ENCODE measurements at places on chromosomes 3 and 15. TPM values are rescaled to one million over a fixed set of nuclear protein-coding genes. Genes with fewer than 3 reads are reported as not detected.

Gene SLITRK3
- total RNA-seq = 0.18 TPM

Gene ROBO1
- 42.6 TPM for total RNA-seq

Gene RBSN
- total RNA-seq = 25.0 TPM

Gene ECE2
- not detected for total RNA-seq

Gene ROPN1
- total RNA-seq = not detected

Gene HRG
- total RNA-seq = not detected

Gene XIRP1
- total RNA-seq = not detected

Gene HCN4
- not detected for total RNA-seq

Gene CLDN16
- total RNA-seq = not detected

Gene GRAMD1C
- 4.4 TPM for total RNA-seq

DNA sequence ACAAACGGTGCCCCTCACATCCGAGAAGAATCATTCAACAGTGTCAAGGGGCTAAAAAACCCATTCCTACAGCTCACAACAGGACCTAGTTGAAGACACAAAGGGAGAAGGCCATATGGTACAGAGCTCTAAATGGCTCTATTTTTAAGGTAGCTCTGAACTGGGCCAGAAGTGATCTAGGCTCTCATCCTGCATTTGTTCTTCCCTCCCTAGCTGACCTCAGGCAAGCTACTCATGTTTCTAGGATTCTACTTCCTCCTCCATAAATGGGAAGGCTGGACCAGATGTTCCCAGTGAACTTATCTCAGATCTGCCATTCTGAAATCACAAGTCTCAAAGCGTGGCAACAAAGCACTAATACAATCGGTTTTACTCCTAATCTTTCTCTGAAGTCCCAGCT lies 62.3 kb downstream of the CPNE4 start:
- no peaks in the 10 kb centered on the region for H3K27me3 ChIP-seq
- H3K36me3 ChIP-seq = no peaks in the 10 kb centered on the region
- no peak overlapping the region for H3K4me3 ChIP-seq
- H3K27ac ChIP-seq = no peak overlapping the region

DNA sequence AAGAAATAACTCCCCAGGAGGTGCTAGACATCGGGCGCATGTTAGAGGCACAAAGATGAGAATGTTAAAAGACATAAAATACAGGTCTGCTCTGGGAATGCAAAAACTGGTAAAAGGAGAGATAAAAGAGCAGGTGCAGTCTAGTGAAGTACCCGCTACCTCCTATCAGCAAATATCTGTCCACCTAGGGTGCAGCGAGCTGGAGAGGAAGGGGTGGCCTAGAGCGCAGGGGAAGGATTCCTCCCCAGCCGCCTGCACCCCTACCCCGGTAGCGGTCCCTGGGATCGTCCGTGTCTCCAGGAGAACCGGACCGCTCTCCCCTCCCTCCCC lies 237 bp upstream of the ZNF662 start:
- H3K27me3 ChIP-seq = no peaks in the 10 kb centered on the region
- H3K4me3 ChIP-seq = peak overlapping the region; percentile 70
- DNase-seq = no peak
- H3K4me1 ChIP-seq = peaks cover 7% of the 10 kb centered on the region
- no peaks in the 10 kb centered on the region for H3K36me3 ChIP-seq

DNA sequence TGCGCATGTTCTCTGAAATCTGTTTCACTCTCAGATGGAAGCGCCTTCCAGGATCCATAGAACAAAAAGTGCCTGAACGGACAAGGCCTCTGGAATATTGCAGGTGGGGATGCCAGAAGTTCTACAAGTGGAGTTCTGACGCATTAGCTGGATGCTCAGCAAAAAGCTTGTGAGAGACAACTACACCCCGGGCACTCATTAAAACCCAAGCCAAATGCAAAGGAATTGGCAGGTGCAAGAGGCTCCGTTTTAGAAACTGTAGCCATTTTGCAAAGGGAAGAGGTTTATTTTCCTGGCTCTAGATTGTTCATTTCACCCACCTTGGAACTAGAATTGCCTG lies 35.2 kb upstream of the SLC24A5 start:
- no peak overlapping the region for H3K27ac ChIP-seq
- no peak for DNase-seq
- H3K4me3 ChIP-seq = no peak overlapping the region
- H3K27me3 ChIP-seq = no peaks in the 10 kb centered on the region
- H3K36me3 ChIP-seq = no peaks in the 10 kb centered on the region

DNA sequence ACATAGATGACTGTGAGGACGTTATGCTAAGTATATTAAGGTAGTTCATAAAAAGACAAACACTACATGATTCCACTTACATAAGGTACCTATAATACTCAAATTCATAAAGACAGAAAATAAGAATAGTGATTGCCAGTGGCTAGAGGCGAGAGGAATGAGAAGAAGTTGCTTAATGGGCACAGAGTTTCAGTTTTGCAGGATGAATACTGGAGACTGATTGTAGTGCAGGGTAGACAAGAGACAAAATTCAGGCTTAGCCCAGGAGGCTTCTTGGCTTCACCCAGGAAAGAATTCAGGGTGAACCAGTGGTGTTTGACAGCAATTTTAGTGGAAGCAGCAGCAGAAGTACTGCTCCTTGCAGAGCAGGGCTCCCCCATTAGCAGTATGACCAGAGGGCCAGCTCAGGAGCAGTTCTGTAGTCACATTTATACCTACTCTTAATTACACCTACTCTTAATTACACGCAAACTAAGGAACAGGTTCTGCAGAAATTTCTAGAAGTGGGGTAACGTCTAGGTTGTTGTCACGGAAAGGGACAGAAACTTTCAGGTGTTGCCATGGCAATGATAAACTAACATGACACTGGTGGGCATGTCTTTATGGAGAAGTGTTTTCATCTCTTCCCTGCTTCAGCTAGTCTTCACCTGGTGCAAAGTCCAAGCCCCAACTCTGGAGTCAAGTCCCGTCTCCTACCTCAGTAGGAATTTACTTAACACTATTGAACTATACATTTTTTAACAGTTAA lies 55.2 kb downstream of the TBL1XR1 start:
- no peaks in the 10 kb centered on the region for H3K36me3 ChIP-seq
- no peak overlapping the region for H3K27ac ChIP-seq
- peaks cover 15% of the 10 kb centered on the region for H3K4me1 ChIP-seq
- no peak for DNase-seq

DNA sequence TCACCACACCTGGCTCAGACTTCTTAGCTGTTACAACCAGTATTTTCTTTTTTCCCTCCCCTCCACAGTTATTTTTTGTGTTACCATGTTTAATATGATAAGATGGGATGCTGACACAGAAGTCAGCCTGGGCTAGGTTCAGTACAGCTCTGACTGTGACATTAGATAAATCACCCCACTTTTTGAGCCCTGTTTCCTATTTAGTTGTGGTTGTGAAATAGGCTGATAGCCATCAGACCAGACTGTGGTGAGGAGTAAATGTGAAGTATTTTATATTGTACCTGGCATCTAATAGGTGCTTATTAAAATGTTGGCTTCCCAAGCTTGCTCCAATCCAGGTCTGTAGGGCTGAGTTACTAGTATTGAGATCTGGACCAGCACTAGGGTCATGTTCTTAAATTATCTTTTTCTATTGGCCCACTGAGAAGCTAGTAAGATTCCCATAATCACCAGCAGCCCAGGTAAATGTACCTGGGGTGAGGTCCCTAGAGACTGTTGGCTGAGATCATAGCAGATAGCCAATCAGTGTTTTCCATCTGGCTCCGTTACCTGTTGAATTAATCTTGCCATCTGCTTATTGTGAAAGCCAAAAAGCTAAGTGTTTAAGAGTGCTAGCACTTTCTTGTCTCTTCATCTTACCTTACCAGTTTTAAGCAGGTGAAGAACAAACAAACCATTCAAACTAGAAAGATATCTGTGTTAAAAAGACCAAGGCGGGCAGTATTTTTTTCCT lies 61.0 kb downstream of the CCK start:
- peaks cover 24% of the 10 kb centered on the region for H3K36me3 ChIP-seq
- no peak overlapping the region for H3K27ac ChIP-seq
- no peaks in the 10 kb centered on the region for H3K4me1 ChIP-seq
- H3K27me3 ChIP-seq = no peaks in the 10 kb centered on the region
- no peak overlapping the region for H3K4me3 ChIP-seq
- DNase-seq = no peak

- no peaks in the 10 kb centered on the region for H3K4me1 ChIP-seq
- H3K4me3 ChIP-seq = no peak overlapping the region
- H3K36me3 ChIP-seq = peaks cover 41% of the 10 kb centered on the region
These were observed 23.7 kb upstream of the P4HTM start for GRCh38 chr3:48966367-48966766.

DNA sequence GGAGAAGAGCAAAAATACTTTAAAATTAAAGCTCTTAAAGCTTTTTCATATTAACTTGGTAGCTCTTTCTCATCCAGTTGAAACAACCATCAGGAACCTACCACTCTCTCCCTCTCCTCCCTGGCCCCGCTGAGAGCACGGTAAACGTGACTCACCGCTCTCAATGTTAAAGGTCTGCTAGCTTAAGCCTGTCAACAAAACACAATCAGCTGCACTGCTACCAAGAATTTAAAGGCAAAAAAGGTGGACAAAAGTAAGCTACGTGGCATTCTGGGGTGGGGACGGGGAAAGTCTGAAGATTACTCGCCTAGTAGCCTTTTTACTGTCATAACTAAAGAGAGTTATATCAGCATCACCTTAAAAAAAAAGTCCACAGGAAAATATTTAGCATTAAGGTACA lies 8.4 kb upstream of the GP5 start:
- no peaks in the 10 kb centered on the region for H3K36me3 ChIP-seq
- no peaks in the 10 kb centered on the region for H3K4me1 ChIP-seq
- DNase-seq = no peak
- no peaks in the 10 kb centered on the region for H3K27me3 ChIP-seq

- H3K4me1 ChIP-seq = no peaks in the 10 kb centered on the region
- no peak for DNase-seq
- H3K36me3 ChIP-seq = no peaks in the 10 kb centered on the region
- H3K27ac ChIP-seq = no peak overlapping the region
- no peak overlapping the region for H3K4me3 ChIP-seq
These were observed 61.0 kb downstream of the ZBBX start for GRCh38 chr3:167318996-167319615.

GRCh38 chr15:91895051-91895450 lies 41.5 kb downstream of the SLCO3A1 start:
- DNase-seq = no peak
- H3K4me3 ChIP-seq = no peak overlapping the region
- no peaks in the 10 kb centered on the region for H3K36me3 ChIP-seq
- peak overlapping the region; percentile 84 for H3K27ac ChIP-seq

- no peak overlapping the region for H3K4me3 ChIP-seq
- H3K4me1 ChIP-seq = no peaks in the 10 kb centered on the region
- DNase-seq = no peak
- no peaks in the 10 kb centered on the region for H3K27me3 ChIP-seq
- H3K27ac ChIP-seq = no peak overlapping the region
These were observed 8.8 kb upstream of the MAGI1 start for GRCh38 chr3:66047311-66048050.

DNA sequence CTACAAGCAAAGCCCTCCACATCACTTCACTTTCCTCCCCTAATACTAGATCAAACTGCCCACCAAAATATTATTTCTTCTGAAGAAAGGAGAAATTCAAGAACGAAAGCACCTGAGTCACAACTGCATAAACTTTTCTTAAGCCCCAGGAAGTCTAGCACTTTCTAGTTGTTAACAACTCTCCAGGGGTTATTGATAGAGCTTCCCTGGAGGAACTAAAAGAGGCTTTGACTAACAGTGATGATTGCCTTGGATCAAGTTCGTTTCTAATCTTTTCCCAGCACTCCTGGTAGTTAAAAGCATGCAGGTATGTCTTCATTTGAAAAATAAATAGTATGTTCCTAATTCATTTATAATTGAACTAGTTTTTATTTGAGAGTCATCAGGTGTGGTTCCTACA lies 917.0 kb downstream of the TUSC7 start:
- H3K27ac ChIP-seq = no peak overlapping the region
- H3K36me3 ChIP-seq = no peaks in the 10 kb centered on the region
- H3K27me3 ChIP-seq = no peaks in the 10 kb centered on the region
- DNase-seq = no peak
- no peak overlapping the region for H3K4me3 ChIP-seq
- H3K4me1 ChIP-seq = no peaks in the 10 kb centered on the region
